ENCODE measurements at places on chromosomes 1 and 21. TPM values are rescaled to one million over a fixed set of nuclear protein-coding genes. Genes with fewer than 3 reads are reported as not detected.

Gene GABRD
- not detected for total RNA-seq

Gene USP48
- 29.9 TPM for total RNA-seq

Gene NUDT4B
- 3.6 TPM for total RNA-seq

Gene PRELP
- total RNA-seq, result not detected

Gene UBL4B
- not detected for total RNA-seq

Gene CHIA
- not detected for total RNA-seq

Gene OR2M4
- total RNA-seq, result not detected

Gene KCNJ6
- not detected for total RNA-seq

Gene MYBPH
- not detected for total RNA-seq

Gene RNF19B
- total RNA-seq, result 16.3 TPM

Gene KCNK1
- not detected for total RNA-seq

Gene KCND3
- total RNA-seq, result not detected

Gene AADACL4
- total RNA-seq, result not detected

Gene IL22RA1
- total RNA-seq, result 2.1 TPM

Gene TRNP1
- 42.0 TPM for total RNA-seq

Gene HLX
- 0.06 TPM for total RNA-seq

Gene LCE2B
- total RNA-seq, result not detected

Gene PKN2
- total RNA-seq, result 45.4 TPM

Gene CFAP74
- 0.27 TPM for total RNA-seq

Gene FAM131C
- total RNA-seq, result not detected

Gene HPCAL4
- not detected for total RNA-seq

Gene BARHL2
- total RNA-seq, result not detected

Gene MLLT11
- 0.22 TPM for total RNA-seq

Gene HUNK
- 1.9 TPM for total RNA-seq

Gene SLC1A7
- not detected for total RNA-seq

Gene IER5
- 3.5 TPM for total RNA-seq

Gene CD1E
- not detected for total RNA-seq

Gene PTGFR
- total RNA-seq, result not detected

Gene PDE9A
- total RNA-seq, result 4.6 TPM

Gene ITLN1
- not detected for total RNA-seq

Gene TMEM79
- total RNA-seq, result 1.0 TPM

Gene LCE1B
- total RNA-seq, result not detected

Gene SYDE2
- total RNA-seq, result 5.3 TPM

Gene NBPF6
- total RNA-seq, result not detected

Gene PAPPA2
- not detected for total RNA-seq

Gene KANK4
- 25.7 TPM for total RNA-seq

Gene GPR61
- total RNA-seq, result not detected

Gene PRDX6
- total RNA-seq, result 409 TPM
